Muscle of arm (tissue), 14 donors: ENCODE measurements at places on chromosomes 3 and 15.

- DNase-seq: peak; percentile 19
Observed at GRCh38 chr3:189630767-189631372, 319 bp upstream of the TP63 start.

DNA sequence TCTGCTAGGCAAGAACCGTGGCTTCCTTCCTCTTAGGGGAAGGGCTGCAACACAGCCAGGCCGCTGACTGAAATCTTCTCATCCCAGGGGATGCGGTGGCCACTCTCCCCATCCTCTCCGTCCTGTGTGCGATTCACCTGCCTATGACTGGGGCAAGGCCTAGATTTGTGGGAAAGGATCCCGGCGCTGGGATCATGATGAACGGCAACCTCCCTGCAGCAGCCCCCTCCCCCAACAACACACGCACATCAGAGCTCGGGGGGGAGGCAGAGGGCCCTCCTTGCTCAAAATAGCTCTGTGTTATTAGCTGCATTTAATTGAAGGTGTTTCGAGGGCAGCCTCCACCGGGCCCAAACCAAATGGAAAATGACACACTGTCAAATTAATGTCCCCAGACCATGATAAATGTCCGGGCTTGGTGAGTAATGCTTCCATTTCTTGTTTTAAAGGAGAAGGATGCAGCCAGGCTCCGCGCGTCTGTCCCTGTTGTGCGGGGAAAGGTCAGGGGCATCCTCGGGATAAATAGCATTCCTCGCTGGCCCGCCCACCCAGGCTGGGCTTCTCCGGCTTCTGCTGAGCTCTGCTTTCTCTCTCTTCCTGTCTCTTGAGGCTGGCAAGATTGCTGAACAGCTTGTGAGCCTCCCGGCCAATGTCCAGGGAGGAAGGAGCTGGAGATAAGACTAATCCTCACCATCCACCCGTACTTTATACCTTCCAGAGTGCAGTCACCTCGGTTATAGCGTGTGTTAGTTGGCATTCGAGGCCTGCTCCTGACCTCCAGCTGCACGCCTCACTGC is 56.4 kb upstream of the TLE3 start:
- DNase-seq: no peak

GRCh38 chr15:65258375-65259262 is 28.1 kb downstream of the PARP16 start:
- DNase-seq: no peak

DNA sequence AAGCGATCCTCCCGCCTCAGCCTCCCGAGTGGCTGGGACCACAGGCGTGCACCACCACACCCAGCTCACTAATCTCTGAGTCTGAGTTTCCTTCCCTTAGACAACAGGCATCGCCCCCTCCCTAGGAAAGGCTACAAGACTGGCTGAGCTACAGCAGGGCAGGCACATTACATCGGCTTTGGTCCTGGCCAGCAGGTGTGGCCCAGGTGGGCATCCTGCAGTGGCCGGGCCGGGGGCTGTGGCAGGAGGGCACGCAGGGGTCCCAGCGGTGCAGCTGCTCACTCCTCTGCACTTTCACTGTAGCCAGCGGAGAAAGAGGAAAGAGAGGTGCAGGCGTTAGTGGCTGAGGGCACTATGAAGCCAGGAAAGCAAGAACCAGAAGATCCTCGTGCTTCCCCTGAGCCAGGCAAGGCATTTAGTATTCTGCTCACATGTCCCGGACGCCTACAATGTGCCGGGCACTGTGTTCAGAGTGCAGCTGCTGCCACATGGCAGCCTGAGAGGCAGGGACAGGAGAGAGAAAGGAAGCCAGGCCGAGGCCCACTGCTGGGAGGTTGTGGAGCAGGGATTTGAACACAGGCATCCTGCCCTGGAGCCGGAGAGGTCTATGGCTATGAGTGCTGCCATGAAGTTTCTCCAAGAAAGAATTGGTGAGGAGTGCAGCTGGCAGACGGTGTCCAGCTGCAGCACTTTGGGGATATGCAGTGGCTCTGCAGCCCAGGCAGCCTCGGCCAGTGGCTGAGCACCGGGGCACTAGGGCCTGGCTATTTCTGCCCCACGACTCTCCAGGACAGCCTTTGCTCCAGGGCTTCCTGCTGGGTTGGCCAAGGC is 22.3 kb downstream of the GRIP2 start:
- no peak for DNase-seq

DNA sequence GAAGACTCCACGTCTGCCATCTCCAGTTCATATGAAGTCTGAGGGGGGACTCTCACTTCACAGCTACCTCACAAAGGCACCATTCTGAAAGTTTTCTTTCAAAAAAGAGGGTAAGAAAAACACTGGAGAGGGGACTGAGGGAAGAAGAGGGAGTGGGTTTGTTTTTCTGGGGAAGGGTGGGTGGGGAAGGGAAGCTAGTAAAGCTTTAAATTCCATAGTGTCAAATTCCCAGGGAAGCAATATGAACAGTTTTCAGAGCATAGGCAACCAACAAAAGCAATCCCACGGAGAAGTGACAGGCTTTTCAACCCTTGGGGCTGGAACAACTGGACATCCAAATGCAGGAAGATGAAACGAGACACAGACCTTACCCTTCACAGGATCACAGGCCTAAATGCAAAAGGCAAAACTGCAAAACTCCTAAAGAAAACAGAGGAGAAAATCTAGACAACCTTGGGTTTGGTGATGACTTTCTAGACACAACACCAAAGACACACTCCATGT is 61.7 kb downstream of the CHSY1 start:
- DNase-seq: no peak

GRCh38 chr15:87575896-87576473 is 680.6 kb downstream of the NTRK3 start:
- no peak for DNase-seq

GRCh38 chr15:93033434-93034045 is 55.5 kb downstream of the RGMA start:
- DNase-seq: no peak

DNA sequence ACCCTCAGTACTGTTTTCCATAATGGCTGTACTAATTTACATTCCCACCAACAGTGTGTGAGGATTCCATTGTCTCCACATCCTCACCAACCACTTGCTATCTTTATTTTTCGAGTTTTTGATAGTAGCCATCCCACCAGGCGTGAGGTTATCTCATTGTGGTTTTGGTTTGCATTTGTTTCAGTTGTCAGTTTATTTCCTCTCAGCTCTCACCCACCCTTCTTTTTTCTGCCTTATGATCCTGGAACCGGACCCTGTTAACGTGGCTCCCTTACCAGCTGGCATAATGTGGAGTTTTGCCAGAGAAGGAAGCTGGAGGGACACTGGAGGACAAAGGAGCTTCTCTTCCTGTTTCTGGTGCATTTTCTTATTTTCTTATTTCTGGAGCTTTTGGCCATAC is 25.1 kb upstream of the SH3GL3 start:
- DNase-seq: no peak

- DNase-seq: no peak
Observed at GRCh38 chr3:143897576-143898295, 49.5 kb upstream of the SLC9A9 start.

DNA sequence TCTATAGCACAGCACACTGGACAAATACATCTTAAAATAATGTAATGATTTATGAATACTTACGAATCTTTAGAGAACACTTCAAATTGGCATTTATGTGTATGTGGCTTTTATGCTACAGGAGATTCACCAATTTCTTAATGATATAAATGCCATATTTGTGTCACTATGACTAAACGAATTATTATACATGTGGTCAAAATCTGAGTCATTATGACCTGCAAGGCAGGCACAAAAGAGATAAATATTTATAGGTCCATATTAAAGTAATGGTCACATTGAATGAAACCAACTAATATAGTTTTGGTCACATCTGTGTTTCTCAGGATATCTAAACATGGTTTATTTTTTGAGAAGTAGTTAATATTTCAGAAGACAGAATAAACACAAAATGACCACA is 232.3 kb upstream of the SEMA6D start:
- no peak for DNase-seq

DNA sequence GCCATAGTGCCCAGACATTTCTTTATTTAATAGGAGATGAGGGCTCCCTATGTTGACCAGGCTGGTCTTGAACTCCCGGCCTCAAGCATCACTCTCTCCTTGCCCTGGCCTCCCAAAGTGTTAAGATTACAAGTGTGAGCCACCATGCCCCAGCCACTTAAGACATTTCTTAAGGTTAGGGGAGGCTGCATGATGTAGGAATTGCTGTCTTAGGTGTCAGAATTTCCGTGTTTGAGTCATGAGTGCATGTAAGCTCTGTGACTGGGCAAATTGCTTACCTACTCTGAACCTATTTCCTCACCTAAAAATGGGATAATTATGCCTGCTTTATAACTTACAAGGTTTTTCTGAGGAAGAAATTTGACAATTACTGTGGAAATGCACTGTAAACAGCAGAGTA is 34.2 kb upstream of the SIAH2 start:
- no peak for DNase-seq

DNA sequence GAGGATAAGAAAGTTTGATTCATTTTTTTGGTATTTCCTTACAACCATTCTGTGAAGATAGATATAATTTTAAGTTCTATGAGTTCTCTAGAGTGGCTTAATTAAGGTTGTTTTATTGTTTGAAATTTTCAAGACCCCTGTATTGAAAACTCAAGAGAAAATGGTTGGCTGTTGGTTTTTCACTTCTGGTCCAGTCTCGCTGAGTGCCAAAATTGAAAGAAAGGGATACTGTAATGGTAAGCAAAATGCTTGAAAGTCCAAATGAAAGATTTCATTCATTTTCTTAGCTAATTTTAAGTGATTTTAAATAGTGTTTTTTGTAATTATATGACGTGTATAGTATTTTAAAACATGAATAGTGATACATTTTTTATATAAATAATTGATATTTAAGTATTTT is 7.4 kb downstream of the ARRDC4 start:
- no peak for DNase-seq

- DNase-seq: no peak
Observed at GRCh38 chr15:98155356-98155755, 194.9 kb downstream of the ARRDC4 start.

DNA sequence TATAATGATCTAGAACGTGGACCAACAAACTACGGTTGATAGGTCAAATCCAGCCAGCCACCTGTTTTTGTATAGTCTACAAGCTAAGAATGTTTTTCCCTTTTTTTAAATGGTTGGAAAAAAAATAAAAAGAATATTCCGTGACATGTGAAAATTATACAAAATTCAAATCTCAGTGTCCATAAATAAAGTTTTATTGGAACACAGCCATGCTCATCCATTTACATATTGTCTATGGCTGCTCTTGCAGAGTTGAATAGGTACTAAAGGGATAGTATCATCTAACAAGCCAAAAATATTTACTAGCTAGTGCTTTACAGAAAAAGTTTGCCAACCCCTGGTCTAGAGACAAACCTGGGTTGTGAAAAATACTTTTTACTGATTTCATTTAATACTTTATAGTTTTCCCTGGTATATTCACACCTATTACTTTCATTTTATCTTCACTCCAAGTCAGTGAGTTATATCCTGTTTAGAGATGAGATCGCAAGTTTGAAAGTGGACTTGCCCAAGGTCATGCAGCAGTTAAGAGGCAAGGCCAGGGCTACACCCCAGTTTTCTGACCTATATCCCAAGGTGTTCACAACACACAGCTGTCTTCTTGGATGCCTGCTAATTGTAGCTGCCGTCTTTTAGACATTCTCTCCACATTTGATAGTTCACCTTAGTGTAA is 58.4 kb downstream of the IGF2BP2 start:
- no peak for DNase-seq

DNA sequence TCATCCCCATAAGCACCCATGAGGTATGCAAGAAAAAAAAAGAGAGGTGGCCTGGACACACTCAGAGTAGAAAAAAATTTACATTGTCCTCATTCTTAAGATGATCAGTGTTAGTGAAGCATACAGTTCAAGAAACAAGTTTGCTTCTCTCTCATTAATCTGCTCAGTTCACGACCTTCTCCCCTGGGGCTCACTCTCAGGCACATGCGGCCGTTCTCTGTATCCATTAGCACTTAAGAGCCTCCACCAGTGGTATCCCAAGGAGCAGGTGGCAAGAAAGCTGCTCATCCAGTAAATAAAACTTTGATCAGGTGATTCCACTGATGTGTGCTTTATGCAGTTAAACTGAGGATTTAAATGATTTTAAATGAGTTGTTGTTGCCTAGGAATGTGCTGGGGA is 57.4 kb downstream of the ARHGAP31 start:
- DNase-seq: no peak

GRCh38 chr3:15266510-15267376 is 60.7 kb downstream of the CAPN7 start:
- DNase-seq: no peak

GRCh38 chr3:178777718-178778411 is 241.6 kb downstream of the KCNMB2 start:
- DNase-seq: no peak

- DNase-seq: no peak
Observed at GRCh38 chr3:108780235-108780634, 23.0 kb upstream of the RETNLB start.

- peak; percentile 23 for DNase-seq
Observed at GRCh38 chr3:124363476-124363875, 366.8 kb upstream of the UMPS start.

DNA sequence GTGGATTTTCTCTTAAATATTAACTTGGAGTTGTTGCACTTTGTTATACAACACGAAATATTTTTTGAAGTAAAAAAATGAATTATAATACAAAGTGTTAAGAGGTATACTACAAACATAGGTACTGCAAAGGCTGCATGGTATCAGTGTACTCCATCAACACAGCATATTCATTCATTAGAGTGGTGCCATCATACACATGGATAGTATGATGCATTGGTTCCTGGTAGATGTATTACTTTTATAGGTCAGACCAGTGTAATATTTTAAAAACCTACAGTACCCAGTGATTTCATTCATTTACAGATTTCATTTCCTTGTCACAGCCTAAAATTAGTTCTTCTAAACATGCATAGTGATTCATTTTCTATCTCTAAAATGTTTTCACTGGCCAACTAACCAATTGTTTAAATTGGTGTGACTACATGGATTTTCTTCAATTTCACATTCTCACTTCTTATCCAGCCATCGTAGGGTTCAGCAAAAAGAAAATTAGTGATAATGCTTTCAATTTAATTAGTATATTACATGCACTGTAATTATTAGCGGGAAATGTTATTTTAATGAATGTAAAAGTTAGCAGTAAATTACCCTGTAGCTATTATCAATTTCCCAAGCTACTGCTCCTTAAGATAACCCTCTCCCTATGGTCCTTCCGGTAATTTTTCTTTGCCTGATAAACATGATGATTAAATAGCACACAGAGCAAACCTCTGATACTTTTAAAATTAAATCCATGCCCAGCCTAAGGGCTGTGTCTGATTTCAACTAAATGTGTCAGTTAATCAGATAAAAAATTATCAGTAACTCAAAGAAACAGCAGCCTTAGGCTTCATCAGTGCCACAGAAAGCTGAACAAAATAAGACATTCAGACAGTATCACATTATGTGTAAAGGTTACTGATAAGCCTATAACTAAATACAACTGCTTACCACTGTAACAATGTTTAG is 68.4 kb downstream of the DPH6 start:
- DNase-seq: no peak

- DNase-seq: no peak
Observed at GRCh38 chr3:144921710-144922109, 950.1 kb downstream of the DIPK2A start.

GRCh38 chr15:81323559-81323943 is 390 bp downstream of the STARD5 start:
- DNase-seq: no peak
